Stimulated activated CD4-positive, alpha-beta T cell treated with anti-CD3 and anti-CD28 coated beads, Interleukin-1b, Interleukin-23, amount 100 ng/mL, for 1 hour (primary cell): ENCODE measurements at places on chromosomes 5 and 9.

DNA sequence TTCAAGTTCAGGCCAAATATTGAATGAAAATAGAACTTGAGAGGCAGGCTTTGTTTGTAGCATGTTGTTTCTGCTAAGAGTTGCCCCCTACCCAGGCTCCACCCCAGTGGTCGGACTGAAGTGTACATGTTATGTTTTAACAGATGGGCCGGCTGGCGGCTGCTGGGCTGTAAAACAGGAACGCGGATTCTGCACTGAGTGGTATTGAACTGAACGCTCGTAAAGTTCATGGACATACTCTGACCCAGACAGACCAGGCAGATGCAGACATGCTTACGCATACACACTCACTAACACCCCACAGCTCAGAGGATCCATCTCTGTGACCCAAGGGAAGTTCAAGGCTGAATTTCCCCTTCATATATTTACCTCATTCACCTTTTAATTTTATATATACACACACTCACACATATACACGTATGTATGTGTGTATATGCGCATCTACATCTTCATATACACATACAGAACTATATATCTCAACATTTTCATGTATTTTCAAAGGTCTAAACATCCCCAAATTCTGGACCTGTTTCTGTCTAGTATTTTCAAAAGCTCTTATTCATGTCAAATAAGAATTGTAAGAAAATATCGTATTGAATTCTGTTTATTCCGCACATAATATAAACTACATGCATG is 1.4 kb downstream of the MARCHF3 start:
- DNase-seq: no peak

GRCh38 chr9:69120380-69121154 is 53.5 kb upstream of the TJP2 start:
- DNase-seq: no peak

DNA sequence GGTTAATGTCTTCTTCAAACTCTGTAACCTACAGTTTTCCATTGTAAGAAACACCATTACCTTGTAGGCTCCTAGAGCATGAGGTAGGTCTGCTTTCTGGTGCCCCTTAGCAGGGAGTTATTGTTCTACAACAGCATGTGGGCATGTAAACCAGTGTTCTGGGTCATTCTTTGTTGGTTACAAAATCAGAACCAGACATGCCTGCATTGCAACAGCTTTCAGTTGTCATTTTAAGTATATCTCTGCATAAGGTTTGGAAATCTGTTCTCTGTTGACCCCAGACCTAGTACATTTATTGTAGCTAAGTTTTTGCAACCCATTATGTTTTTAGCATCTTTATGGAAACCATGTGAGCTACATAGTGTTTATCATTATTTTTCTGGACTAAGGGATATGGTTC is 10.9 kb downstream of the RGMB start:
- no peak for DNase-seq

DNA sequence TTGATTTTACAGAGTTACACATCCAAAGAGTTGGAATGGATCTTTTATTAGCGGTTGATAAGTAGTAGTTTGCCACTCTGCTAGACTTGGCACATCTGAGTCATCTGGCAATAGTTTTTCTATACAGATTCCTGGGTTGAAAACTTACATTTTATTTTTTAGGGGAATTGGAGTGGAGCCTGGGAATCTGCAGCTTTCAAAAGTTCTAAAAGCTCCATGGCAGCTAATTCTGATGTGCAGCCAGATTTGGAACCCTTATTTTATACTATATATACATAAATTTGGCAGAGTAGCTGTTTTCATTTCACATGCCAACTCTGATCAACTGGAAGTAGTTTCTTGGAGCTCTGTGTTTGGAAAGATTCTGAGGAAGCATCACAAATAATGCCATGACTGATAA is 715.5 kb downstream of the TLR4 start:
- no peak for DNase-seq

DNA sequence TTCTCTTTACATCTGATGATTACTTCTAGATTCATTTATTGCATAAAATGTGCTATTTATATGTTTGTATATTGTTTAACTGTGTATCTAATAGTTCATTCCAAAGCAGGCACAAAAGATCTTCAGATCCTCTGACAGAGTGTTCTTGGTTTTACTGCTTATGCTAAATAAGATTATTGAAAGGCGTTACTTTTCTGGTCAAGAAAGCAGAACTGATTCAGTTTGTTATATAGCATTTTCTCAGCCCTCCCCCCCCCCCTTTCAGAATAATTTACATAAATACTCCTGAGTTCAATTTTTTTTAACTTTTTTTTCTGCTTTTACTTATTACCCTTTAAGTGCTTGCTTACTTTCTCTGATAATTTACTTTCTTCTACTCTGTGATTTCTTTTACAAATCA is 15.4 kb downstream of the CDC42SE2 start:
- no peak for DNase-seq

DNA sequence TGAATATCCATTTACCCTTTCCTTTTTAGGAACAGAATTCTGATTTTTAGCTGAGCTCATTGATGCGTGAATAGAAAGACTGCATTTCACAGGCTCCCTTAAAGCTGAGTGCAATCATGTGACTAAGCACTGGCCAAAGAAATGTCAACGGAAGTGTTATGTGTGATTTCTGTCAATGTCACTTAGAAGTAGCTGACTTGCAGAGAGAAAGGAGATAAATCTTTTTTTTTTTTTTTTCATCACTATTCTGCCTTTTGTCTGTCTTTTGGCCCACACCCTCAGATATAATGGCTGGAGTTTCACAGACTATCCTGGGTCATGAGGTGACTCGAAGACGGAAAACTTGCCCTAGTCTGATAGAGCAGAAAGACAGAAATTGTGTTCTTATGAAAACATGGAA is 39.3 kb upstream of the SLC27A6 start:
- no peak for DNase-seq

DNA sequence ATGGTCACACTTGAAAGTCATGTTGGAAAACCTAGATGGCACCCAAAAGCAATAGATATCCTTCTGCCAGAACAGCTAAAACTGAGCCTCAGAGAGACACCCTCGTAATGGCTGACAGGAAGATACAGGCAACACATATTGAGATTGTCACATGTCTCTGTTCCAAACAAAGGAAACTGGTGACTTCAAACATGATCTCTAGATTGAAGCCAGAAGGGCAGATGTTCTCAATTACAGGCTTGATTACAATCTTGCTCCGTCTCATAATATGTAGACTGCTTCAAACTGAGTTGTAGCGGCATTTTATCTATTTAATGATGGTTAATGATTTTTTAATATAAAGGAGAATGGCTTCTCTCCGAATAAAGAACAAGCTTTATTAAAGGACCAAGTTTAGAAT is 774.3 kb downstream of the KCTD16 start:
- no peak for DNase-seq

- no peak for DNase-seq
Observed at GRCh38 chr9:14140096-14140697, 173.7 kb downstream of the NFIB start.

- DNase-seq: no peak
Observed at GRCh38 chr5:71658916-71659662, 60.0 kb upstream of the CARTPT start.

DNA sequence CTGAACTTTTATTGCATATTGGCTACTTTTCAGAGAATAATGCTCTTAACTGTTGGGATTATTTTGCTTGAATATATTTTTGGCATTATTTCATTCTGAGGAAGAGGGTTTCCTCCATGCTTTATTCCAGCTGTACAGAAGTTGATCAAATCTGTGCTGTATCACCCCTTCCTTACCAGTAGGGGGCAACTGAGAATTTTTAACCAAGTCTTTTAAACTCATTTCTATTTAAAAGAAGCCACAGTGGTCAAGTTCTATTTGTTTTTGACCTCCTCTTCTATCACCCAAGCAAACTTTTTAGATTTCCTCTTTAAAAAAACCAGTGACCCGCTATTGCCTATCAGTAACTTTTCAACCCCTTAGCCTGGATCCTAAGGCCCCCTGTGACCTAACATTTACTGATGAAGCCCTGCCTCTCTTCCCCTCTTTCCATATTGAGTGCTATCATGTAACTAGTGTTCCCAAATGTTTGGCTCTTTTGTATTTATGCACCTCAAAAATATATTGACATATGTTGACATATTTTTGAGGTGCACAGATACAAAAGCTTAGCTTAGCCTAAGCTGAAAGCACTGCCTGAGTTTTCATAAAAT is 80.6 kb downstream of the FBXO4 start:
- no peak for DNase-seq

- no peak for DNase-seq
Observed at GRCh38 chr9:128422783-128423150, 2.1 kb downstream of the CERCAM start.

DNA sequence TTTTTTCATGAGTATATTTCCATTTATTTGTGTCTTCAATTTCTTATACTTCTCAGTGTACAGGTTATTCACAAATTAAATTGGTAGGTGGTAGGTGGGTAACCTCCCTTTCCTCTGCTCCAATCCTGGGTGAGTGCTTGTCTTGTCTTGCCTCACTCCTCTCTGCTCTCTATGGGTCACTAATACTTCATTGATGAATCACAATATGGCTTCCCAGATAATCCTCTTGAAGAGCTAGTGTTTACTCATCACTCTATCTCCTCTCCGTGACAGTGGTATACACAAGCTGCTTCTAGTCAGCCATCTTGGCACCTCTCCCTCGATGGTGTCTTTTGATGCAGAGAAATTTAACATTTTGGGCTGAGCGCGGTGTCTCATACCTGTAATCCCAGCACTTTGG is 331.8 kb upstream of the NMUR2 start:
- DNase-seq: no peak

- no peak for DNase-seq
Observed at GRCh38 chr5:57937025-57937424, 454.4 kb upstream of the ACTBL2 start.

DNA sequence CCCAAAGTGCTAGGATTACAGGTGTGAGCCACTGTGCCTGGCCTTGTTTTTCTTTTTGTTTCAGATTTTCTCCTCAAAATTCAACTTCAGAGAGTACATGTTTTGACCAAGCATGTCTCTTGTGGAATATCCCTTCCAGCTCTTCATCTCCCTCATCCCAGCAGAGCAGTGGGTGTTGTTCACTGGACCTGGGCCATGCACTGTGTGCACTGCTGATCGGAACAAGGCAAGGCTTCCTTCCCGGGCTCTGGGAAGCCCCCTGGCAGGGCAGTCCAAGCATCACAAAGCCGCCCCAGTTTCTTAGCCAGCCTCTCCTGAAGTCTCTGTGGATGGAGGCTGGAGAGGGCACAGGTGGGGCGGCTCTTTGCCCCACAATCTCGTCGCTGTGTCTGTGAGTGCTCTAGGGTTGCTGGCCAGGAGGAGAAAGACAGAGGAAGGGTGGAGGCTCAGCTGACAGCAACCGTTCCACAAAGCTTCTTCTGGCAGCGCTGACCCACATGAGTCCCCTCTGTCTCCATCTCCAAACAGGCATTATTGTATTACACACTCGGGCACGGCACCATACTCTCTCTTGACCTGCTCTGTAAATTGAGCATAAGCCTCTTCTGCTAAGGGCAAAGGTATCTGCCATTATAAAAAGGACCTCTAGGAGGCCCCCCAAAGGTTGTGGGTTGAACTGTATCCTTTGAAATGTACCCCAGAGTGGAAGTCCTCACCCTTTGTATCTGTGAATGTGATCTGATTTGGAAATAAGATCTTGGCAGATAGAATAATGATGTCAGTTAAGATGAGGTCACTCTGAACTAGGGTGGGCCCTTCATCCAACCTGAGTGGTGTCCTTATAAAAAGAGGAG is 89.6 kb downstream of the TARS1 start:
- no peak for DNase-seq

DNA sequence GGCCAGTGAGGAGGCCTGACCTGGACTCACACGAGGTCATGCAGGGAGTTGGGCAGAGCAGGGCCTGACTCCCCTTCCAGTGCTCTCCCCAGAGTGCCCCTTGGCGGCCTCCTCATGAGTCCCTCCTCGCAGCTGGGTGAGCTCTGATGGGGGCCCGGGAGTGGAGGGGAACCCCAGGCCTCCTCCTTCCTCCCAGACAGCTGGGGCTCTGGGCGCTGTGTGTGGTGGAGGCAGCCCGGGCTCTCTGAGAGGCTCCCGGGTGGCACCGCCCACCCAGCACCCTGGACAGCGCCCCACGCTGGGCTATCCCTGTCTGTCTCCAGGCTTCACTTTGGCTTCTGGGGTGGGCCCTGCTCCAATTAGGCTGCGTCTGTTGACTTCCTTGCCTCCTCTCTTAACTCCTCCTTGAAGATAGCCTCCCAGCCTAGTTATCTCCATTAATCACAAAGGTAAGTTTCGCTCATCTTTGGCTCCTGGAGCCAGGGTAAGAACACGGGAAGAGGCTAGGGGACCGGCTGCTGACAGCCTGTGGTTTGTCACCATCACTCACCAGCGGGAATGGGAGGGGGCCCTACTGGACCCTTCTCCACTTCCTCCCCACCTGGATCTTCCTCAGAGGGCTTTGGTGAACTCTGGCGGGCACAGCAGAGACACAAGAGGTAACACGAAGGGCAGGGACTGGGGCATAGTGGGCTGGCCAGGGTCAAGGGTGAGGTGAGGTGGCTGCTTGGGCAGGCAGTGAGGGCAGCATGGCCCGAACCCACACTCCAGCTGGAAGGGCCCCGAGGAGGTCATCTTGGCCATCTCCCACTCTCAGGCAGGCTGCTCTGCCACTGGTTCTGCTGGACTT is 13.1 kb downstream of the PSD2 start:
- DNase-seq: no peak

DNA sequence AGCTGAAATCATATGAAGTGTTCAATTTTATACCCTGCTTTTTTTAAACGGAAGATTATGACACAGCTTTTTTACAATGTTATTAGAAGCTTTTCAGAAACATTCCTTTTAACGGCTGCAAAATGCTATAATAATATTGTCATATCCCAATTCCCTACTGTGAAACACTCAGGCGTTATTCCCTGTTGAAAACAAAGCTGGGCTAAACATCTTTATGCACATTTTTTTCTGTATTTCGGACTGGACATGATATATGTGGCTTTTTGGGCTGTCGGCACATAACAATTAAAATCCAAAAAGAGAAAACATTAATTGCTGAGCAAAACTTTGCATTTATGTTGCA is 12.0 kb upstream of the CTSL start:
- DNase-seq: no peak

DNA sequence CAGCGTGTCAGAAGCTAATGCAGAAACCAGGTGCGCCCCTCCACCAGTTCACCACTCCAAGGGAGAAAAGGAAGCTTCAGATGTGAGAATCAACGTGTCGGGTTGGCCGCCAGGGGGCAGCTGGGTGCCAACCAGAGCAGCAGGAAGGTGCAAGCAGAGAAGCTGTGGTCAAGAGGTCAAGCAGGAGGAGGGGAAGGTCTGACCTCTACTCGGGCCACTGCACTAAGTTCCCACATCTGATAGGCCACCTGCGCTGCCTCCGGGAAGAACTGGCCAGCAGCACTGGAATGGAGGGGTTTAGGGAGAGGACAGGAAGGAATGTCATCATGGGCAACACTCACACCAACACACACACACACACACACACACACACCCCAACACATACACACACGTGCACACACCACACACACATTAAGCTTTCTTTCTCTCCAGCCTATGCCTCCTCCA is 31.4 kb downstream of the ANXA6 start:
- DNase-seq: peak; percentile 43

- no peak for DNase-seq
Observed at GRCh38 chr9:20307621-20308020, 314.7 kb downstream of the MLLT3 start.

GRCh38 chr9:126652140-126652582 is 38.4 kb downstream of the LMX1B start:
- DNase-seq: no peak
